Lower lobe of right lung (tissue), 2 donors: ENCODE measurements at places on chromosomes 16 and 17.
A peak's percentile ranks its signal among the peaks of the same experiment; 100 is the strongest.

DNA sequence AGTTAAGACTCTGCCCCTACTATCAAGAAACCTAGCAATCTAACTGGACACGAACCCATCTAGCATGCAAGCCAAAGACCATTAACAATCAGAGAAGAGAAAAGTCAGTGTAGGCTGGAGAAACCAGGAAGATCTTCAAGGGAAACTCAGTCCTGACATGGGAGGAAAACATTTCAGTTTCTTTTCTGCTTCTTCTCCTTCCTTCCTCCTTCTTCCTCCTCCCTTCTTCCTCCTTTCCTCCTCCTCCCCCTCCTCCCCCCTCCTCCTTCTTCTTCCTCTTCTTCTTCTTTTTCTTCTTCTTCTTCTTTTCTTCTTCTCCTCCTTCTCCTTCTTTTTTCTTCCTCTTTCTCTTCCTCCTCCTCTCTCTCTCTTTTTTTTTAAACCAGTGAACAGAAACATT, 29.6 kb upstream of the SHISA9 start:
- no peak for DNase-seq

GRCh38 chr16:11194913-11195312, 61.1 kb downstream of the SOCS1 start:
- DNase-seq: no peak

DNA sequence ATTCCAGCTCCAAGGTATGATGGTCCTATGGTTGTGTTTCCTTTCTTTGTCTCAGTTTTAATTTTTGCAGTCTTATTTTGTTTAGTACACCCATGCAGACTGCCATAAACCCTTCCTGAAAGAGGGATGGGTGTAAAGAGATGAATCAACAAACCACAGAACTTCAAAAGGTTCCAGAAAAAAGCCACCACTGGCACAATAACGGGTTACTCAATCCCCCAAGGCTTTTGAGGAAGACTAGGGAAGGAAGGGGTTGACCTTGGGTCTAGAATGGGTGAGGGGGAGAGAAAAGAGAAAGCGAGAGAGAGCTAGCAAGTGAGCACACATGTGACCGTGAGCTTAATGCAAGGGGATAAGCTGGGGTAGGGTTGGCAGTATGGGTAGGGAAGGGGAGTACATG, 168.1 kb downstream of the XYLT1 start:
- no peak for DNase-seq

- no peak for DNase-seq
These were observed 29.9 kb upstream of the PRM1 start for GRCh38 chr16:11310997-11311561.

- no peak for DNase-seq
These were observed 10.4 kb downstream of the CDC42EP4 start for GRCh38 chr17:73301369-73301768.

- DNase-seq: no peak
These were observed 9.9 kb downstream of the TMIGD1 start for GRCh38 chr17:30323895-30324319.

- DNase-seq: no peak
These were observed 27.0 kb upstream of the NF1 start for GRCh38 chr17:31067691-31068184.

GRCh38 chr17:81683208-81683583, 401 bp downstream of the ARL16 start:
- no peak for DNase-seq

DNA sequence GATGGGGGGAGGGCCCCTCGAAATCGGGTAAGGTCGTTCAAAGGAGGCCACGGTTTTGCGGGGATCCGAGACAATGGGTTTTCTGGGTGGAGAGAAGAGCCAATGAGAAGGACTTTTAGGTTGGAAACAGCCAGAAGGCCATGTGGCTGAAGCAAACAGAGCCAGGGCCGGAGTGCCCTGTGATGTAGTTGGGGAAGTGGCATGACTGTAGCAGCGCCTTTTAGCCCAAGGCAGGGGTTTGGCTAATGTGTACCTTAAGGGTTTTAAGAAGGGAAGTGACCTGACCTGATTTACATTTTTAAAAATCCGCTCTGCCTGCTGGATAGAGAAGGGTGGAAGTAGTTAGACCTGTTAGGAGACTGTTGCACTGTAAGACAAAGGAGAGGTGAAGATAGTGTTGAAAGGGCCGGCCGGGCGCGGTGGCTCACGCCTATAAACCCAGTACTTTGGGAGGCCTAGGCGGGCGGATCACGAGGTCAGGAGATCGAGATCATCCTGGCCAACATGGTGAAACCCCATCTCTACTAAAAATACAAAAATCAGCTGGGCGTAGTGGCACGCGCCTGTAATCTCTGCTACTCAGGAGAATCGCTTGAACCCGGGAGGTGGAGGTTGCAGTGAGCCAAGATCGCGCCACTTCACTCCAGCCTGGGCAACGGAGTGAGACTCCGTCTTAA, 1.0 kb downstream of the LYRM1 start:
- peak; percentile 80 for DNase-seq

- peak; percentile 90 for DNase-seq
These were observed 7.1 kb upstream of the ORAI3 start for GRCh38 chr16:30941600-30942425.
